ENCODE measurements at places on chromosomes 2 and 18.

- no peak for DNase-seq
Observed at GRCh38 chr2:238162251-238162845, 3.6 kb downstream of the ERFE start.

GRCh38 chr2:51368250-51368649 lies 336.3 kb upstream of the NRXN1 start:
- no peak for DNase-seq

- DNase-seq = no peak
Observed at GRCh38 chr18:48884771-48885170, 66.0 kb downstream of the SMAD7 start.

- DNase-seq = peak; percentile 37
Observed at GRCh38 chr2:74379851-74380789, at the start of gene DCTN1. Gene DCTN1, minus strand, starts transcription at chr2:74380311. Its CDS starts 274 bp downstream, at chr2:74380037.

DNA sequence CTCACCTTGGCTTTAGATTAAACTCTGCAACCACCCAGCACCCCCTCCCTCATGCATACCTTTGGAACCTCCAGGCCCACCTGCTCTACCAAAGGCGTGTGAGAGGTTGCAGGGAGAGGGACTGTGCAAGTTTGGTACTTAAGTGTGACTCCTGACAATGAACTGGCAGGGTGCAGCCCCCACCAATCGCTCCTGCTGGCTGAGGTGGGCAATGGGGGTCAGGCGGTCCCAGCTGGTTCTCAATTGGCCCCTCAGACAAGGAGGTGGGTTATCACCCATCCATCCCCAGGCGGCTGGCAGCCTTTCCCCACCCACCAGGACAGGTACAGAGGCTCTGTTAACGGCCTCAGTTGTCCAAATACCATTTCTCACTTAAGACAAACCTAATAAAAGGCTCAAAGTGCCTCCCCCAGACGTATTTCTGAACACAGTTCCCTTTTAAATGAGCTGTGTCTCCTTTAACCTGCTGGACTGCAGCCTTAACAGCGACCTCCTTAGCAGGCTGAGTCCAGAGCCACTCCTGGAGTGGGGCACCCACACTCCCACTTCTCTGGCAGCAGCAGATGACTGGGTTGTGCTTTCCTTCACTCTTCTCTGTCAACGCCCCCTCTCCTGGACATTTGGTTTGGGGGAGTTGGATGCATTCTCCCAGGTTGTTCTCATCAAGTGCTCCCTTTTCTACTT lies 169.2 kb upstream of the SMAD2 start:
- no peak for DNase-seq

- DNase-seq = no peak
Observed at GRCh38 chr2:47503481-47504070, 100.6 kb downstream of the MSH2 start.

DNA sequence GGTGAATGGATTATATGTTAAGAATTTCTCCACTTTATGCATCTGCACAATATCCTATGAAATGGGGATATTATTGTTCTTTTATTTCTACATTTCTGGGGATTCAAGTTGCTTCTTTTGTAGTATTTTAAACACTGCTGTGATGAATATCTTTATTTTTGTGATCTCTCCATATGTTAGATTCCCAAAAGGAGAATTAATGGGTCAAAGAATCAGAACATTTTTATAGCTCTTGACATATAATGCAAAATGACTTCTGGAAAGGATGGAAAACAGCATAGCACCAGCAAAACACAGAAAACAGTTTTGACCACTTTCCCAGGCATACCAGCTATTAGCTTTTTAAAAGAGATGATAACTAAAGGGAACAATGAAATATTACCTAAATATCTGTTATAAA lies 135.5 kb downstream of the NCKAP5 start:
- DNase-seq = no peak

- no peak for DNase-seq
Observed at GRCh38 chr2:62306751-62307468, 111.0 kb downstream of the B3GNT2 start.

DNA sequence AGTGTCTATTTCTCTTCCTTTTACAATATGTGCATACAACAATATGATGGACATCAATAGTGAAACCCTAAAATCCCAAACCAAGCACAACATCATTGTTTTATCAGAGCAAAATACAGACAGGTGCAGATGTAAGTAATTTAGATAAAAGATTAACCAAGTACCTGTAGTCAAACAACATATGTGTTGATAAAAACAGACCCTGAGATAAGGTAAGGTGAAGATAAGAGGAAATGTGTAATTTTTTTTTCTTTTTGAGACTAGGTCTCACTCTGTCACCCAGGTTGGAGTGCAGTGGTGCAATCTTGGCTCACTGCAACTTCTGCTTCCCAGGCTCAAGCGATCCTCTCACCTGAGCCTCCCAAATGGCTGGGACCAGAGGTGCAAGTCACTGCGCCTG lies 589.8 kb downstream of the PLCL1 start:
- DNase-seq = no peak

GRCh38 chr2:36573165-36573564 lies 24.8 kb downstream of the FEZ2 start:
- DNase-seq = no peak

DNA sequence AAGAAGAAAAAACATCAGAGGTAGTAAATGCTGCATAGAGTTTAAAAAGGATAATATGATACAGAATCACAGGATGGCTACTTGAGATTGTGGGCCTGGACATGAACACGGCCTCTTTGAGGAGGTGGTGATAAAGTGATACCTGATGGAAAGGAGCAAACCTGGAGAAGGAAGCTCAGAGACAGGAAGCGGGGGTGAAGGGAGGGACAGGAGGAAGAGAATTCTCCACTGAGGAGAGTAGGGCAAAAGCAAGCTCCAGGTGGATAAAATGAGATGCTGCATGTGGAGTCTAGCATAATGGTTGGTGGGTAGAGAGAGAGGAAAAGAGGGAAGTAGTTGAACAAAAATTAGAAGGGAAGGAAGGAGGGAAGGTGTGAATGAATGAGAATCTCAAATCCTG lies 77.0 kb upstream of the GALNT3 start:
- no peak for DNase-seq

DNA sequence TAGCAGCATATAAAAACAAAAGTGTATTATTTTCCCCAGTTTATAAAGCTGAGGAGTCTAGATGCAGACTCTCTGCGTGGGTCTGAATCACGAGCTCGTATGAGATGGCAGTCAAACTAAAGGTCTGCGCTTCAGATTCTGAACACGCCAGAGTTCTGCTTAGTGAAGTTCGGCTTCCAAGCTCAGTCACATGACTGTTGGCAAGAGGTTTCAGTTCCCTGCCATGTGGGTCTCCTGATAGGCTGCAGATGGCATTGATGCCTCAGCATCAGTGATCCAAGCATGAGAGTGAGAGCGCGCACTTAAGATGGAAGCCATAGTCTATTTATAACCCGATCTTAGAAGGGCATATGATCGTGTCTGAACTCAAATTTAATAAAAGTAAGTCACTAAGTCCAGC lies 242.8 kb upstream of the DOK6 start:
- no peak for DNase-seq
